ENCODE measurements at places on chromosomes 5 and 9.

GRCh38 chr5:135395451-135395850, 3.6 kb downstream of the MACROH2A1 start:
- no peak for DNase-seq

DNA sequence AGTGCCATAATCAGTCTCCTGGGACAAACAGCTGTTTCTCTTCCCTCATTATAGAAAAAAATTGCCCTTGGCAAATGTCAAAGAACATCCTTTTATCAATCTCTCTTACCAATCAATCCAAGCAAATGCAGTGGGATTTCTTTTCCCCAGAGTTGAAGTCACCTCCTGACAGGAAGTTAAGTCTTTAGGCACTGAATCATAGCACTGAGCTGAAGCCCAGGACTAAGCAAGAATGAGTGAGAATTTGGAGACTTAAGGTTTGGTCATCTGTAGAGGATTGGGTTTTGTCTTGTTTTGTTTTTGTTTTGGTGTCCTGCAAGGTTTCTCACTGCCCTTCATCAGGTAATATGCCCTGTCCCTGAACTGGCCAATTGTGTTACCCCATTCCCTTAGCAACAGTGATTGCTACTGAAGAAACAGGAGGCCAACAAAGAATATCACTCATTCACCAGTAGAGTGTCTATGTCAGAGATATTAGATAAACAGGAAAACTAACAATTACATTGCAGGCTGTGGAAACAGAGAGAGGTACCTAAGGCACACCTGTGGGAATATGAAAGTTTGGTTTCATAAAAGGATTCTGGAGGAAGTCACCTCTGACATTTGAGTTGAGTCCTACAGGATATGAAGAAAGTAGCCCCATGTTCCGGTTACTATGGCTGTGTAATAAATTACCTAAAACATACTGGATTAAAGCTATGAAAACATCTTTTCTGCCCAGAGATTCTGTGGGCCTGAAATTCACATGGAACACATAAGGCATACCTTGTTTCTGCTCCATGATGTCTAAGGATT, 4.5 kb upstream of the FXN start:
- DNase-seq = no peak

DNA sequence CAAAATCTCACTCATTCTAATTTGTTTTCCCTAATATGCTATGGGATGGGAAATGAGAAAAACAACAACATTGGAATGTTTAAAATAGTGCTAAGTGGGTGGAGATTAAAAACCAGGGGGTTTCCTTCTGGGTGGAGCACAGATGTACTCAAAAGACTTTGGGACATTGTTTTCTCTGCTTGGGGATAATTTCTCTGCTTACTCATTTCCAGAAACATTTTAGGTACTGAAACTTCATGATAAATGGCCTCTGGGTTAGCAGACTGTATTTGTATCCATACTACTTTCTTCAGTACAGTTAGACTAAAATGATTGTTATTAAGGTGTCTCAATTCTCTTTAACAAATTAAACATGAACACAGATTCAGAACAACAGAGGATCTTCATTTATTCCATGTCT, 17.4 kb downstream of the ELOVL7 start:
- DNase-seq = no peak

GRCh38 chr5:123450640-123451039, 27.4 kb upstream of the CEP120 start:
- DNase-seq = no peak

DNA sequence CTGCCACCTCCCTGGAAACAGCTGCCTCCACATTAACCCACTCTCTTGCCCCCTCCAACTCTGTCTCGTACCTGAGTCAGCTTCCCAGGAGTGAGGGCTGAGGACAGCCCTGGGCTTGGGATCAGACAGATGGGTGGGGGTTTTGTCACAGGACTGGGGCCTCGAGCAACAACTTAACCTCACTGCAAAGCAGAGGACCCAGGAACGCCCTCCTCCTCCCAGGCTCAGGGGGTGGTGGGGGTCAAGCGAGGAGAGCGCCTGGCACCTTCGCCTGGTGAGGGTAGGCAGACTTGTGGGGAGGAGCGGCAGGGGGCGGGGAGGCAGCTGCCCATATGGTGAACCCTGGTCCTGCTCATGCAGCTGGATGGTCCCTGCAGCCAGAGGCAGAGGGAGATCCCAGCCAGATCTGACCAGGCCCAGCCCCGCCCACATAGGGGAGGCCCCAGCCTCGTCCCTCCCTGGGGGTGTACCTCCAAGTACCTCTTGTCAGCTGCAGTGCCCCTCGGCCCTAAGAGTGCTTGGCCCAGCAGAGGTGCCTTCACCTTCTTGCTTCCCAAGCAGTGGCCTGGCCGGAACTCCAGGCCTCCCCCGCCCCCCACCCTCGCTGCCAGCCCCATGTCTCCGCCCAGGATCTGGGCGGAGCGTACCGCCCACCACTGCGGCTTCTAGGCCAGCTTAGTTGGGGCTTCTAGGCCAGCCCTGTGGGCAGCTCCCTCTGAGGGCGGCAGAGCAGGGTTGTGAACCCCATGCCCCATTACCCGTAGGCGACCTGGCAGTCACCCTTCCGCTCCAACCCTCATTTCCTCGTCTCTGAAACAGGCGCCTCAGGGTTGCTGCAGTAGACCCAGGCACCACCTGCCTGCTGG, at the start of gene SARDH:
TSS of gene SARDH (minus strand) at position 579 of the 866 bp plus-strand sequence. CDS start 4,179 bp downstream, outside the sequence.
- peak; percentile 49 for DNase-seq

DNA sequence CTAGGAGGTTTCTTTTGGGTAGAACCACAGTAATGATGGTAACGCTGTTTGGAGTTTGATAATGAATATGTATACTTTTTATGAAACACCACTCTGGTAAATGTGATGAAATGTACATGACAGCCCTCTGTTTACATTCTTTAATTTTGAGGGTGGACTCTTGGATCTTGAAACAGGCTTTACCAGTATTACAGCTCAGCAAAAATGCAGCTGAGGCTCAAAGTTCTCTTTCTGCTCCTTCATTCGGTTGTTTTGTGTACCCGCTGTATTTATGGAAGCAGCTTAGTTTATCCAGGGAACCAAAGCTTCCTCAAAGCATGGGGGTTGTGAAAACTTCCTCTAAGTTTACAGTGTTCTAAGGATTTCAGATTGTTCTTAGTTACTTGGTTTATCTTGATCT, 11.1 kb downstream of the GAPVD1 start:
- no peak for DNase-seq

- DNase-seq = no peak
Observed at GRCh38 chr5:96036301-96036700, 74.7 kb upstream of the ELL2 start.

- DNase-seq = no peak
Observed at GRCh38 chr5:138966236-138966985, 91.3 kb upstream of the LRRTM2 start.

DNA sequence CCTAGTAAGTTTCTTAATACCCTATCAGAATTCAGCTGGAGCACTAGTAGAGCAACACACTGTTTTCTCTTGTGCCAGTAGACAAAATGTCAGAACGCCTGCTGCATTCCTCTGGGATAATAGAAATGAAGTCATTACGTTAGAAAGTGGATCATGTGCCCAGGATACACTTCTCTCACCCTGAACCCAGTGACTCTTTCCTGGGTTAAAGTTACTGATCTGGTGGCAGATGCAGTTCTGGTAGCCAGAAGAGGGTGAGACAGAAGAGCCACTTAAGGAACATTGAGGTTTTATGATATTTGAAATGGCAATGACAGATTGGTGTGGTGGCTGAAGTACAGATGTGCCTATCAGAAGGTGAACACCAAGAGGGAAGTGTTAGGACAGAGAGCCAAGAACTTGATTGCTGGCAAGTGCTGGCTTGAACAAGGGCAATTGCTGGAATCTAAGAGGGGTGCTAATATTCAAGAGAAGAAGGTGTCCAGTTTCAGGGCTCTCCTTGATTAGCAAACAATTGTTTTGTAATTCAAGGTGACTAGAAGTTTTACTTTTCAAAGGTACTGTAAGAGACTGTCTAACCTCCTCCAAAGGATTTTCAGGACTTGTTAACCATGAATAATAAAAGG, 93.7 kb upstream of the ERBIN start:
- DNase-seq = no peak

DNA sequence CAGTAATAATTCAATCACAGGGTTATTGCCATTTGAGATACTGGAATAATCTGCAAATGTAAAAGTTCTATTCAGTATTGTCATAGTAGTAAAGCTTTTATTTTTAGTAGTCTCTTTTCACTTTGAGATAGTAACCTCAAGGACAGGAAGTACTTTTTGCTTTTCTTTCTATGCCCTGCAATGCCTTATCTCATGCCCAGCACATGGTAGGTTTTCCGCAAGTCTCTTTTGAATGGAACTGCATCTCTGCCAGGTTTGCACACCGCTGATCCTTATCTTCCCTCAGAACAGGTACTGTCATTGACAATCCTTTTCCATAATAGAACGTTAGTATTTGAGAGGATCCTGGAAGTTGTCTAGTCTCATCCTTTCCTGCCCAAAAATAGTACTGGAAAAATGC, 91.8 kb upstream of the IFNK start:
- no peak for DNase-seq

DNA sequence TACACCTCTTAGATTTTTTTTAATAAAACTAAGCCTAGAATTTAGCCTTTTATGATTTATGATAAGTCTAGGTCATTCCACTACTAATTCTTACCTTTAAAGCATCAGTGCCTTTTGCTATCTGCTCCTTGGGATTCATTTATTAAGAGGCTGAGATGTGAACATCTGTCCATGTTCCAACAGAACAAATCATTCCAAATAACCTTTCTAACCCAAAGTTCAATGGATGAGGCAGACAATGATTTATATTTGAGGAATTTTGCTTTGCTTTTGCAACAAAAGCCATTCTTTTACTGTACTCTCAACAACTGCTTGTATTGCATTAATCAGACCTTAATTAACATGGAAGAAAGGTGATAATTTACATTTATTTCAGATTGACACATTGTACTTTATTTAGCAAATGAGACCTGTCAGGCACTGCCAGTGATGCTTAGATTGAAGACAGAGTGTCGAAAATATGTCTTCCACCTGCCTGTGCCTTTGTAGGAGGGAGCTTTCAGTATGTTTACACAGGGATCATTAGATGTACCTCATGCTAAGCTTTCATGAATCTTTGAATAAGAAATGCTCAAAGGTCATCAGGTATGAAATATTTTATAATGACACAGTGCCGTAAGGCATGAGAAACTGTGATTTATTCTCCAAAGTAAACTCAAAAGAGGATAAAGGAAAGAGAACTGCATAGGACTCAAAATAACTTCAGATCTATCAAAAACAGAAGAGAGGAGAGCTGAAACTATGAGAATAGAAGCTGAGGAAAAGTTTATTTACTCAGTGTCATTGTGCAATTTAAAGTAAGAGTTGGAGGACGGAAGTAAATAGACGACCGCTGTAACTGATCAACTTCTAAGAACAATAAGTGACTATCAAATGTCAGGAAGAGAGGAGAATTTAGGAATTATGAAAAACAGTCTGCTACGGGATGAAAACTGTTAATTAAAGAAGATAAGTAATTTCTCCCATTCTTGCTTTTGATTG, 36.7 kb upstream of the IZUMO3 start:
- no peak for DNase-seq

DNA sequence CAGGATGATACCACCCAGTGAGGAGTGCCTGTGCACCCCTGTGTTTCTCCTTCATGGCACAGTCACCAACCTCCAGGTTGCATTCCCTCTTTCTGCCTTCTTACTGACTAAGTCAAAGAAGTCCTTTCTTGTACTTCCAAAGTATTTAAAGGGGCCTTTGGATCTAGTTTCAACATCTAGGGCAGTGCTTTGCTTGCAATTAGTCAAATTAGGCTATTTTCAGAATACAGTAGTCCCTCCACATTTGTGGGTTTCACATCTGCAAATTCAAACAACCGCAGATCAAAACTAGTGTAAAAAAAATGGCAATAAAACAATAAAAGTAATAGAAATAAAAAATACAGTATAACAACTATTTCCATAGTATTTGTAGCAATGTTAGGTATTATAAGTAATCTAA, 333.9 kb upstream of the SEMA6A start:
- DNase-seq = no peak

GRCh38 chr9:129075996-129076639, 4.8 kb upstream of the DOLPP1 start:
- no peak for DNase-seq

GRCh38 chr9:33220681-33221567, 19.0 kb upstream of the SPINK4 start:
- no peak for DNase-seq

DNA sequence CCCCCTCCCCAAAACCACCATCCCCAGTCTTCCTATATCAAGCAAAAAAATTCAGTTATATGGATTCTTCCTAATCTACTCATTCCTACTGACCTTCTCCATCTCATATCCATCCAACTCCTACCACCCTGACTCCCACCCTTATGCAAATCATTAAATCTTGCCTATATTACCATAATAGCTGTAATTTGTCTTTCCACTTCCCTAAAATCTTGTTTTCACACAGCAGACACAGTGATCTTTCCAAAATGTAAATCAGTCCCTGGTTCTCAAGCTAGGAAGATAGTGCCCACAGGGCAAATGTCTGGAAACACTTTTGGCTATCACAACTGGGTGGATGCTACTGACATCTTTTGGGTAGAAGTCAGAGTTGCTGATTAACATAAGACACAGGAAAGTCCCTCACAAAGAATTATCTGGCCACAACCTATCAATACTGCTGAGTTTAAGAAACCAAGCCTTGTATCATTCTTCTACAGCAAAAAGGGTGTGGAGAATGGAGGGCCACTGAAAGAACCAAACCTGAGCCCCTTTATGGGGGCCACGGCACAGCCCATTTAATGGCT, 1.4 kb downstream of the SRA1 start:
- no peak for DNase-seq

GRCh38 chr5:56273376-56273955, 40.3 kb upstream of the ANKRD55 start:
- no peak for DNase-seq

DNA sequence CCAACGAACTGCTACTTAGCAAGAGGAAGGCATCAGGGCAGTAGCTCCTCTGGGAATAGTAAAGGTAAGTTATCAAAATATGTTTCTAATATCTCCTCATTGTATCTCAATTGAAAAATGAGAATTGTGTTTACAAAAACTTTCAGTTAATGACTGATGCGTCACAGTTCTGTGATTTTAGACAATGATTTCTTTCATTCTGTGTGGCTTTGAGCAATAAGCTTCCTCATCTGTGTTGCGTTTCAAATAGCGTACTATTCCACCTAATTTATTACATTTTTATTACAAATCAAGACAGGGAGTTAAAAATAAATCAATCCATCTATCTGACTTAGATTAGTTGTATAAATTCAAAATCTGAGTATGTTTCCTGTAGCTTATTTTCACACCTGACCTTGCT, 145.0 kb downstream of the CAAP1 start:
- no peak for DNase-seq

DNA sequence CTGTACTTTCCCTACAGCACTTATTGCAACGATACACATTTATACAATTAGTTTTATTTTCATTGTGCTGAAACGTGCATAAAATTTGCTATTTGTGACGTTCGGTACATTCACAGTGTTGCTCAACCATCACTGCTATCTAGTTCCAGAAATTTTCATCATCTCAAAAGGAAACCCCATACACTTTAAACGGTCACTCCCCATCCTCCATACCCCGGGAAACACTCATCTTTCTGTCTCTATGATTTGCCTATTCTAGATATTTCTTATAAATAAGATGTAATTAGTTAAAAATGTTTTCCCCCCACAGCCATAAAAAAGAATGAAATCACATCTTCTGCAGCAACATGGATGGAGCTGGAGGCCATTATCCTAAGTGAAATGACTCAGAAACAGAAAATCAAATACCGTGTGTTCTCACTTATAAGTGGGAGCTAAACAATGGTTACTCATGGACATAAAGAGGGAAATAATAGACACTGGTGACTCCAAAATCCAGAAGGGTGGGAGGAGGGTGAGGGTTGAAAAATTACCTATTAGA, 40.2 kb upstream of the TEX48 start:
- DNase-seq = no peak

Data from stimulated activated CD8-positive, alpha-beta memory T cell treated with anti-CD3 and anti-CD28 coated beads, Interleukin-2, amount 100 ng/mL, for 48 hours (primary cell).